Fibroblast of skin of right biceps (primary cell): ENCODE measurements at places on chromosomes 11 and 22.

- DNase-seq = no peak
Observed at GRCh38 chr11:75170516-75171201, 19.8 kb downstream of the SLCO2B1 start.

DNA sequence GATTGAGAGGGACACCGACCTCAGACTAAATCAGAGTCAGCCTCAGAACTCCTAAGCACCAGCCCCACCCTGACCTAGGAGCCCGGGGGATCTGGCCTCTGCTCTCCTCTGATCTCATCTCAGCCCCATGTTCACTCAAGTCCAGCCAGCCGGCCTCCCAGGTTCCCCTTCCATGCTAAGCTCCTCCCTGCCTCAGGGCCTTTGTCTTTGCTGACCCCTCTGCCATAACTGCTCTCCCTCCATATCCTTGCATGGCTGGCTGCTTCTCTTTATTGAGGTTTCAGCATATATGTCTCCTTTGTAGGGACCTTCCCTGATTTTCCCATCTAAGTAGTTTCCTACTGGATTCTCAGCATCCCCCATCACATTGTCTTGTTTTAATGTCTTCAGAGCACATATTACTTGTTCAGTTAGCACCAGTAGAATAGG lies 780 bp upstream of the SLC15A3 start:
- DNase-seq = no peak

DNA sequence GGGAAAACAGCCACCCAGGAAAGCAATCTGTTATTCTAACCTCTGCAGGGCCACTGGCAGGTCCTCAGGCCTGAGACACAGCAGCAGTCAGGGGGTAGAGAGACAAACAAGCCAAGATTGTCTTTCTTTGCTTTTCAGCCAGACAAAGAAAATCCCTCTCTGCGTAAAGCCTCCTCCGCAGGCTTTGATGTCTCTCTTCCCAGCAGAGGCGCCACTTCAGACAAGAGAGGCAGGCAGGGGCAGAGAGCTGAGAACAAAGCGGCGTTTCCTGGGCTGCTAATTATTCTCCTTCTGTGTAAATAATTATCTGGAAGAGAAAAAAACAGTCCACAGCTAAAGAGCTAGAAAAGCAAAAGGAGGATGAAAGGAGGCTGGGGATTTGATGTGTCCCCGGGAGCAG lies 102.7 kb upstream of the SEZ6L start:
- no peak for DNase-seq

DNA sequence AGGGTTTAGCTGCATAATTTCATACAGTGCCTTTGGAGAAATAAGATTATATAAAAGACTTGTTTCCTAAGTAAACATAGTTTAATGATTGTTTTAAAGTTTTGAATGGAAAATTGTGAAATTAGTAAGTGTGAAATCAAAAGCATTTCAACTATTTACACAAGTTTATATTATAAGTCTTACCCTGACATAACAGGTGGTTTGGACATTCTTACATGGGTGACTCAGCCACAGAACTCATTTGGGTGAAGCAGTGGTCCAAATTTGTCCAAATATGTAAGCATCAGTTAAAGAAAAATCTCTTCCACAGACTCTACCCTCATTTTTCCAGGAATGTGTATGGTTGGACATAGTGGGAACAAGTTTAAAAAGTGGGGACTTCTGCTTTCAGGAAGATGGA lies 68.0 kb downstream of the USP47 start:
- DNase-seq = peak; percentile 78

GRCh38 chr11:89489930-89490329 lies 1.2 kb downstream of the NOX4 start:
- DNase-seq = no peak

DNA sequence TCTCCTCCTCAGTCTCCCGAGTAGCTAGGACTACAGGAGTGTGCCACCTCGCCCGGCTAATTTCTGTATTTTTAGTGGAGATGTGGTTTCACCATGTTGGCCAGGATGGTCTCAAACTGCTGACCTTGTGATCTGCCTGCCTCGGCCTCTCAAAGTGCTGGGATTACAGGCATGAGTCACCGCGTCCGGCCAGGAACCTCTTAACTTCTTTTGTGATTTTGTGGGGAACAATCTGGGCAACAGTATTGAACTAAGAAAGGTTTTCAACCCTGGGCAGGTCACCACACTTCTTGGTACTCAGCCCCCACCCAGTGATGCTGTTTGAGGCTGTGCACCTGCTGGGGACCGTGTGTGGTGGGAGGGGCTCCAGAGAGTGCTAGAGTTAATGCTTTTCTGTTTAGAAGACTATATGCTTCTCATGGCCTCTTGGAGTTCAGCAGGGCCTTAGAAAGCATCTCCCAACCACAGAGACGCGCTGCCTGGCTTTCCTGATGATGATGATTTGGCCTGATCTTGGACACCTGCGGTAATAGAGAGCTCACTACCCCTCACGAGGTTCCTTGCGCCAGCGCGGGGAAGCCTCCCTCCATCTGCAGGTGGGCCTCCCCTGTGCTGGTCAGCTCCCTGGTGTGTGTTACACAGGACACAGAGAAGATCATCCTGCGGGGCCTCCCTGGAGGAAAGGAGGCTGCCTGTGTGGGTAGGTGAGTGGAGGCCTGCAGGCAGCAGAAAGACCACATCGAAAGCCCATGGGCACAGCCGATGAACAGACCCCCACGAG lies 1.2 kb downstream of the DENND6B start:
- DNase-seq = no peak

- no peak for DNase-seq
Observed at GRCh38 chr11:33067294-33067693, 27.9 kb downstream of the TCP11L1 start.

DNA sequence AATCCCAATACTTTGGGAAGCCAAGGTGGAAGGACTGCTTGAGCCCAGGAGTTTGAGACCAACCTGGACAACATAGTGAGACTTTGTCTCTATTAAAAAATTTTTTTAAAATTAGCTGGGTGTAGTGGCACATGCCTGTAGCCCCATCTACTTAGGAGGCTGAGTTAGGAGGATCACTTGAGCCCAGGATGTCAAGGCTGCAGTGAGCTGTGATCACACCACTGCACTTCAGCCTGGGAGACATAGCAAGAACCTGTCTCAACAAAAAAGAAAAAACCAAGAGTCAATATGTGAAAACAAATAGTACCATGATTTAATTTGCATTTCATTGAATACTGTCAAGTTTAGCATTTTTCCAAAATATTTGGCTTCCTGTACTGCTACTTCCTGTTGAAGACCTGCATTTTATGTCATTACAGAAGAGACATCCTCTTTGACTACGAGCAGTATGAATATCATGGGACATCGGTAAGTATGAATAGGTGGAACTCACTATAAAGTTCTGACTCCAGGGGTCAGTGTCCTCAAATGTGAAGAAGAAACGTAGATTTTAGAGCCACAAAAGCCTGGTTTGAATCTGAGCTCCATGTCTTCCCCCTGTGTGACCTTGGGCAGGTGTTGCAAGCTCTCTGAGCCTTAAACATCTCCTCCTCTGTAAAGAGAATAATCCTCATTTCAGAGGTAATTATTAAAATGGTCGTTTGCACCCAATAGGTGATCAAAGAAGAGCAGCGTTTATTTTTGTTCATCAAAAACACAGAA lies 16.0 kb downstream of the CDC45 start:
- DNase-seq = no peak

- DNase-seq = no peak
Observed at GRCh38 chr22:43096420-43096819, 7.2 kb upstream of the TTLL1 start.

DNA sequence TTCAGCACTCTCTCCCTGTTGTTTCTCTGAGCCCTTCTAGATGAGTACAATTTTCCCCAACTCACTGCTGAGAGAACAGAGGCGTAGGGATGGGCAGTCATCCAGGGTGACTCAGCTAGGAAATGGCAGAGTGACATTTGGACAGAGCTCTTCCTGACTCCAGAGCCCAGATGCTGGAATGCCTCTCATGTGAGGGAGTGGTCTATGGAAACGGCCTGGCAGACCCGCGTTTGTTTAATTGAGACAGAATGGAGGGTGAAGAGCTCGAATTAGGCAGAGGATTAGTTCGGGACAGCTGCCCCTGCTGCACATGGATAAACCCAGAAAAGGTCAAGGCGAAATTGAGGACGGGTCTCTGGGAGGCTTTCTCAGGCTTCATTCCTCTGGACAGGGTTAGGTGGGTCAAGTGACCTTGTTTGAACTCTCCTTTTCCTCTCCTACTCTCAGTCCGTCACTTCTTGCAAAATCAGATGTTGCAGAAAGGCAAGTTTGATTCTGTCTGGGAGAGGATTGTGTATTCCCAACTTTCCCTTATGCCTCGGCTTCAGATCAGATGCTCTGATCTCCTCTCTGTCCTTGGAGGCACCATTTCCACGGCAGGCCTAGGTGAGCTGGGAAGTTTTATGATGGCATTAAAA lies 7.6 kb upstream of the LMO2 start:
- peak; percentile 86 for DNase-seq

DNA sequence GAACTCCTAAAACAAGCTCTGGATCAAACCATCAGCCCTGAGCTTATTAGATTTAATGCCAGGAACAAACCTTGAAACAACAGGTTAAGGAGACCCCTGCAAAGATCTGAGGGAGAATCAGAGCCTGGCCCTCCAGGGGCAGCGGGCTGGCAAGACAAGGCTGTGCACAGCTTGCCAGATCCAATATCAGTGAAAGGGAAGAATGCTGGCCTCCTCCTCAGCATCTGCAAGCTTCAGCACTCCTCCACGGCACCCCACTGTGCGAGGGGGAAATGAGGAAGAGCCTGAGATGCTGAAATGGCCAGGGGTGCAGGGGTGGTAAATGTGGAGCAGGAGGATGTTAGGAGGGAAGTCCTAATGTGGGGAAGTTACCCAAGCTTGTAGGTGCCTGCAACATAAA lies 167.0 kb downstream of the TENM4 start:
- DNase-seq = no peak

- no peak for DNase-seq
Observed at GRCh38 chr22:47634347-47634746, 871.9 kb downstream of the TBC1D22A start.

DNA sequence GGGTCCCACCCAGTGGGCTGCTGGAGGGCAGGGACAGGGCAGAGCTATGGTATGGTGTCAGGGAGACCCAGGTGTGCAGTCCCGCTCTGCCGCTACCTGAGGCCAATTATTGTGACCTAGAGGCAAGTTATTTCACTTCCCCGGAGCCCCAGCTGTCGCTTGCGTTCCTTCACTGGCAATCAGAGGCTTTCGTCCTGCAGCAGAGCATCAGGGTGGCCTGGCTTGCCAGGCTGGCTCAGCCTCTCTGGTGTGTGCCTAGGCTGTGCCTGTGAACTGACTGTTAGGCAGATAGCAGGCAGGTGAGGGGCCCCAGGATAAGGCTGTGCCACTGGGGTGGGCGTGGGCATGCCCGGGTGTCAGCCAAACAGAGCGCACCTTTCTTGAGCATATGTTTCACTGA lies 31.4 kb downstream of the GLB1L2 start:
- no peak for DNase-seq

DNA sequence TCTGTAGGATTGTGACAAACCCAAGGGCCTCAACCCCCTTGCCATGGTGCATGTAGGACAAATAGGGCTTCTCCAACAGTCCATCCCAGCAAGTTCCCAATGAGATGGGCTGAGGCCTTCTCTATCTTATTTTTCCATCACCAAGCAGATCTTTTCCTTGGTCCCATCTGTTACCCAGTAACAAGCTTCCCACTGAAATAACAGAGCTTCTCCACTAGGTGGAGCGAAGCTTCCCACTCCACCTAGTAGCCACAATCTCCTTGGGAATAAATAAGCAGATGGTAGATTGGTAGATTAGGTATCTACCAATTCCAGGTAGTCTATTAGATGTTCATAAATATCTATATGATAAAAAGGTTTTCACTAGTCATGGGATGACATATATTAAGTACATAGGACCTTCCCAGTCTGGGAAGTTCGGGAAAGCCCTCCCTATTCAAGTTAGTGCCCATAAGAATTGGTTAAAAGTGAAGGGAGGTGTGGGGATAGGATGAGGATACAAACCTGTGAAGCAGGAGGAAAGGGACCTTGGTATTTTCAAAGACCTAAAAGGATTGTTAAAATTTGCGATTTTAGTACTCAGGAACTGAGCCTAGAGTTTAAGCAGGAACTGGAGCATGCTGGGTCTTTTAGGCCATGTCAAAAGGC lies 5.9 kb upstream of the OR52L1 start:
- no peak for DNase-seq

- DNase-seq = no peak
Observed at GRCh38 chr22:19580291-19580890, 56.2 kb upstream of the CLDN5 start.

DNA sequence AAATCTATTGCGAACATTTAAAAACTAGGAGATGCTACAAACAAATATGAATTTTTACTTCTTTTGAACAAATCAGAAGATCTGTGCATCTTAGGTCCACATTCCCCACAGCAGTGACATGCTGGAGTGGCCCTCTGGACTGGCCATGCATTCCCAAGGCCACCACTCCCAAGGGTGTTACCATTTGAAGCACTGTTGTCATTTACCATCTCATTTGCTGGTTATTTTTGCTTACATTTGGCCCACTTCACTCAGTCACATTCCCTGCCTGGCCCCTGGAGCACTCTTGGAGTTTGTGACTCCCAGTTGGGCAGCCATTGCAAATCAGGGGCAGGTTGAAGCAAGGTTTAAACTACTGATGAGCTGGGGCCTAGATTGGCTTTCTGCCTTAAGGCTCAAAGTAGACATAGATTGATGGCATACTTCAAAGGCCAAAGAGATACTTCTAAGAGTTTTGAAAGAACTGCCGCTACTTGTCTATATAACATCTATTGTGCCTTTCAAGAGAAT lies 8.5 kb upstream of the ZNRF3 start:
- DNase-seq = no peak

GRCh38 chr22:21961127-21961867 lies 8.6 kb upstream of the PPM1F start:
- no peak for DNase-seq

DNA sequence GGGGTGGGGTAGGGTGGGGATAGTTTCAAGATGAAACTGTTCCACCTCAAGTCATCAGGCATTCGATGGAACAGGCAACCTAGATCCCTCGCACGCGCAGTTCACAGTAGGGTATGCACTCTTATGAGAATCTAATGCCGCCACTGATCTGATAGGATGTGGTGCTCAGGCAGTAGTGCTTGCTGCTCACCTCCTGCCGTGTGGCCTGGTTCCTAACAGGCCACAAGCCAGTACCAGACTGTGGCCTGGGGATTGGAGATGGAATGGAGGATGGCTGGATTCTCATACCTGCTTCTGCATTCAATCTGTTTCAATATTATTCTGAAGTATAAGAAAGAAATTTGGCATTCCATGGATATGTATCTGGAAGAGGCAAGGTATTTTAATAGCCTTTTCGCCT lies 73.1 kb downstream of the RBFOX2 start:
- no peak for DNase-seq

DNA sequence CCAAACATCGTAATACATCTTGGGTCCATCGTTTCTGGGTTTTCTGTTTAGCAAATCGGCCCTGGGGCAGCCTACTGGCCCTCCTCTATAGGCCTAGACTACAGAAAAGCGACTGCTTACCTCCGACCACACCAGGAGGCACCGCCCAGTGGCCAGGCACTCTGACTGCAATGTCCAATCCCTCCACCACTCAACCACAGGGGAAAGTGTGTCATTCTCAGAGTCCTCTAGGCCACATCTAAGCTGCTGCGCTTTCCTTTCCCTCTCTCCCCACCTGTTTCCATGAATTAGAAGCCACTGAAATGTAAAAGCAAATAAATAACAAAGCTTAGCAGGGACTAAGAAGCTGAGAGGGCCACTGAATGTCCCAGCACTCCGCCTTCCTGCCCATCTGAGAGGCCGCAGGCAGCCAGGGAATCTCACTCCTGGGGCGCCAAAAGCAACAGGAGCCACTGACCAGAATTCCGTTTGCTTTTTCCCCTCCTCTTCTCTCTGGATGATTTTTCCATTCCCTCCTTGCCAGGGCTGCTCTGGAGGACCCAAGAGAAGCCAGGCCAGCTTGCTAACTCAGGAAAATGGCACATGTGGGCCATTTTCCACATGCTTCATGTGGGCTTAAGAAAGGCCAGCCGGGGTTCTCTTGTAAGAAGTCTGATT lies 50.1 kb upstream of the FLI1 start:
- no peak for DNase-seq
